ENCODE measurements at places on chromosomes 6 and 20.

DNA sequence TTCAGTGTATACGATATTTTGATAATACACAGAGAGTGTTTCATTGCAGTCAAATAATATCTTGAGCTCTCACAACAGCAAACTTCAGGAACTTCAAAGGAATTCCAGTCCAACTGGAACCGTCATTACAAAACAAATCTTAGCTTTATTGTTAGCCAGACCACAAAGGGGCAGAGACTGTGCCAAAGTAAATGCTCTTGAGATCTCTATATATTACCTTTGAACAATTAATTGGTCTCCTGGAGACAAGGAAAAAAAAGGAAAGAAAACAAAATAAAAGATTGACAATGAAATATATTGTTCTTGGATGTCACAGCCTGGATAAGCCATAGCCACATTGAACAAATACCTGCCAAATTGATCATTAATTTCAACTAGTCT, 70.0 kb downstream of the FOXC1 start:
- ATAC-seq: no peak

DNA sequence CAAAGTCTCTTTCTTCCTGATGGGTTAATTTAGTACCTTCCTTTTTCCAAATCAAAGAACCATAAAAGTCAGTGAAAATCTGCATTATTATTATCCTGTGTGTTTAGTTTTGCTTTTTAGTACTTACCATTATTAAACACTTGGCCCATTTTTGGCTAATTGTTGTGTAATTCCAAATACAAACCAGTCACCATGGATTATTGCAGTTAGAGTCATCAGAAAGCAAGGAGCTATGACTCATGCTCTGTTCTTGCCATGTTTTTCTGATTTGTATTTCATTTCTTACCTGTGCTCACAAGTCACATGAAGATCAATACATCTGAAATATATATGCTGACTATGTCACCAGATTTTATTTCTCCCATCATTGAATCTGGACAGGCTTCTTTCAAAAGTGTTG, 31.3 kb downstream of the SLC22A3 start:
- no peak for ATAC-seq

GRCh38 chr20:59925899-59926298, 7.5 kb downstream of the SYCP2 start:
- no peak for ATAC-seq

DNA sequence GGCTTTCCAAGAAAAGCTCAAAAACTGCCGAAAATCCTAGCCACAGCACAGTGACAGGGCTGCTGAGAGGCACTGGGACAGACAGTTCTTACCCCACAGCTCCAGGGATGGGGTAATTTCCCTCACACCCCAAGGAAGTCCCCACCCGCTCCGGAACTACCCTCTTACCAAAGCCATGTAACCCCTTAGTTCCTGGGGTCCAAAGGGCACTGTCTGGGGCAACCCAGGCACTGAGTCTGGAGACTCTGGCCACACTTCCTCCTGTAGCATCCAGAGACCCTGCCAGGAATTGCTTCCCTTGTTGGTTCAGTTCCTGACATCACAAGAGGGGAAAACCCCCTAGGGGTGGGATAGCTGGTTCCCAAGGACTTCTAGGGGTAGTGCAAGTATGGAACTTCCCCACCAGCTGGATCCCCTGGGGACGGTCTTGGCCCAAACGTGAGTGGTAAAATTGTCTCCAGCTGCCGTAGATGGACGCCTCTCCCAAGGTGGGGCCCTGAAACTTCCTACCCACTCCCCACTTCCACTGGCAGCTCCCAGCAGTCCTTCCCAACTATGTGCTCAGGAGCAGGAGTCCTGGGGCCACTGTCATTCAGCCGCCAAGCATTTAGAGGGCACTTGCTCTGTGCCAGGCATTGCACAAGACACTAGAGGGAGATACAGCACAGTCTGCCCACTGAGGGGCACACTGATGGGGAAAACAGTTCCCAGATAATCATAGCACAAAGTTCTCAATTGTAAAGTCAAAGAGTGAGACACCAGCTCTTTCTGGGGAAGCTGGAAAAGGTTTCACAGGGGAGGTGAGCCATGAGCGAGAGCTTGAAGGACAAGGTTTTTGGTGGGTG, 17.2 kb upstream of the HCK start:
- no peak for ATAC-seq

GRCh38 chr6:169263836-169264608, 10.4 kb upstream of the THBS2 start:
- peak; percentile 85 for ATAC-seq

DNA sequence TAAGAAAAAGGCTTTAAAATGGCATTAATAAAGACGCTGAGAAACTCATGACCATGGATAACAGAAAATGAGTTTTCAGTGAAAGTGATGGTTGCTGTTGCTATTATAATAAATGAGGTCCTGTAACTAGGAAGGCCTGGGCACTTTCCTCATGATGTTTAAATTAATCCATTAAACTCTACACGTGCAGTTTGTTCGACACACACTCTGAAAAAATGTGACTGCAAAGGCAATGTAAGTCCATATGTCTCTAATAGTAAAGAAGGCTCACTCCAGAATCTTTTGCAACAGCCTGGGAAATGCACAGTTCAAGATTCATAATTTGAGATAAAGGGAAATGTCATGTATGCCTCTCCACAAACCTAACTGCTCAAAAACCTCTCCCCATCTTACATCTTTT, 153.4 kb downstream of the COL12A1 start:
- no peak for ATAC-seq

- ATAC-seq: peak; percentile 82
These were observed 859 bp upstream of the TOMM6 start for GRCh38 chr6:41786451-41787218.

GRCh38 chr6:10302566-10303235, 112.2 kb downstream of the TFAP2A start:
- ATAC-seq: no peak

DNA sequence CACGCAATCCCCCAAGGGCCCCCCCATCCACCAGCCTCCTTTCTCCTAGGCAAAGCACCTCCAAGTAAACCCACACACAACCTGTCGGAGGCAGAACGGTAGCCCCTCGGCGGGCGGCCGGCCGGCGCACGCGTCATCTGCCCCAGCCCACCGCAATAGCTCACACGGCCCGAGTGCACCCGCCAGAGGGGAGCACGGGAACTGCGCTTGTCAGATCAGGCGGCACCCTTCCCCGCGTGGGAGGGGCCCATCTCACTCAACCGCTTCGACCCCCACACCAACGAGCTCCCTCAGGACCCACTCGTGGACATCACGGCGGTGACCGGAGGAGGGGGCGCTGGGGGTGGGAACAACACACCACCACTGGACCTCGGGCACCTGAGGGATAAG, 767.9 kb upstream of the DEFB115 start:
- no peak for ATAC-seq

GRCh38 chr6:148700741-148701311, 46.0 kb upstream of the UST start:
- ATAC-seq: peak; percentile 41

DNA sequence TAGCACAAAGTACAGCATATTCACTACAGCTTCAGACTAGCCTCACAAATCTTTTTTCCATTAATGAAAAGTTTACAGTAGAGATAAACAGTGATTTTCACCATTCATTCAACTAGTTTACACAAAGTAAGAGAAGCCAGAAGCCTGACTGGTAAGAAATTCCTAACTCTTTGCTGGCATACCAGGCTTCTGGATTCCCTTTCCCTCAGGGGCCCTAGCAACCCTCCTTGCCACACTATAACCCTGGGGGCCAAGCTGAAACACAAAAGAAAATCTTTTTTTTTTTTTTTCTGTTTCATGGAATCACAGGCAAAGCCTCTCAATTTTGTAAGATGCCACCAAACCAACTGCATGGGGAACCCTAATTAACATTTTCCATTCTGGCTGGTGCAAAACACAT, 28.9 kb upstream of the HMGN3 start:
- peak; percentile 47 for ATAC-seq

- ATAC-seq: peak; percentile 71
These were observed 440.4 kb upstream of the ARID1B start for GRCh38 chr6:156336733-156337132.

DNA sequence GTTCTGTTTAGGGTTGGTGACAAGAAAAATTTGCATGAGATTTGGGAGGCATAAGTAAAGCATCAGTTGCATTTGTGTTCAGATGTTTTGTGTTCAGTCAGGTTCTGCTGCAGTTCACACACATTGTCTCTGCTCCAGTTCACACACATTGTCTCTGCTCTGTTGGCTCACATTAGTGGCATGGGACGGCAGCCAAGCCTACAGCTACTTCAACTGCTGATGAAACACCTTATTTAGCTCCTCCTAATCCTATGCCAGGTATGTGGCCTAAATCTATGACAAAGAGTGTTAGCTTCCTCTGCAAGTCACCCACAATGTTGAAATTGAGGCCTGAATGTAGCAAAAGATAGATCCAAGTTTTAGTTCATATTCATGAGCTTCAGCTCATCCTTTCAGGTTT, 278.1 kb upstream of the SYNCRIP start:
- no peak for ATAC-seq

GRCh38 chr20:52972190-52972937, at the start of gene TSHZ2:
TSHZ2 (plus strand) TSS chr20:52972358; CDS start chr20:52973294, 936 bp downstream.
- peak; percentile 80 for ATAC-seq

GRCh38 chr6:85015396-85015990, 251.1 kb upstream of the TBX18 start:
- ATAC-seq: no peak

DNA sequence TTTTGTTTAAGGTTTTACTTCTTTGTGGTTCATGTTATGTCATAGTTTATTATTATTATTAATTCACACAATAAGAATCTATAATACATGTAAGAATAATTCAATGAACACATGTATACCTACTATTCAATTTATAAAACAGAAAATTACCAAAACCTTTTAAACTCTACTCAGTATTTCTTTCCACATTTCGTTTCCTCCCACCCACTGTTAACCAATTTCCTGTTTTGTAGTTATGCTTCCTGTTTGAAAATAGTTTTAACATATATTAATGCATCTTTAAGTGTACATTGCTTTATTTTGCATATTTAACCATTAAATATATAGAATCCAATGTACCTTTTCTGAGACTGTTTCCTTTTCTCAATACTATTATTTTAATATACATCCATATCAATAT, 397.9 kb upstream of the SPTLC3 start:
- no peak for ATAC-seq

DNA sequence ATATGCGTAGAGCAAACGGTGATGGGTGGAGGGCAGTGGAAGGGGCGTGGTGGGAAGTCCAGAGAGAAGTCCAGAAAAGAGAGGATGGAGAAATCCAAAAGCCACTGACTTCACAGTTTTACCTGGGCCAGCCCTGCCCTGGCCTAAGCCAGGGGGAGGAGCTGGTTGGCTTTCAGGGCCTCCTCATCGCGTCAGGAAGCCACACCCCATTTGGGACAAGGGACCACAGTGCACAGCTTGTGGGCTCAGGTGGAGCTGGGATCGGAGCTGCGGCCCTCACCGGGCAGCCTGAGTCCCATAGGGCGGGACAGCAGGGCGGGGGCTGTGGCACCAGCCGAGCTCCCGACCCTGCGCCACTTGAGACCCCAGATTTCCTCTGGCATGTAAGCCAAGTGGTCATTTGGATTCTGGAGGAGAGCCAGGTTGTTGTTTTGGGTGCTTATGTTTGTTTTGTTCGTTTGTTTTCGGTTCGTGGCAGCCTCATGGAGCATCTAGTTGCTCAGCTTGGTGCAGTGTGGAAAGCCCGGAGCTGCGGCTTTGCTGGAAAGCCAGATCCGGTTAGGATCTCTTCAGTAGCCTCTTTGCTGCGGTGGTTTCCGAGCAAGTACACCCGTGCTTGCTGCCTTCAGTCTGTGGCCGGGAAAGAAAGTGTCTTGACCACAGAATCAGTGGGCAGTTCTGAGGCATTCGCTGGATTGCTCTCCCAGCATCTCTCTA, 42.2 kb downstream of the RIOK1 start:
- peak; percentile 21 for ATAC-seq

GRCh38 chr6:125584468-125584939, 164.9 kb upstream of the HEY2 start:
- ATAC-seq: peak; percentile 92

GRCh38 chr6:109964949-109965348, 13.2 kb upstream of the GPR6 start:
- ATAC-seq: no peak

- no peak for ATAC-seq
These were observed 111.5 kb downstream of the LCA5 start for GRCh38 chr6:79425589-79426311.

DNA sequence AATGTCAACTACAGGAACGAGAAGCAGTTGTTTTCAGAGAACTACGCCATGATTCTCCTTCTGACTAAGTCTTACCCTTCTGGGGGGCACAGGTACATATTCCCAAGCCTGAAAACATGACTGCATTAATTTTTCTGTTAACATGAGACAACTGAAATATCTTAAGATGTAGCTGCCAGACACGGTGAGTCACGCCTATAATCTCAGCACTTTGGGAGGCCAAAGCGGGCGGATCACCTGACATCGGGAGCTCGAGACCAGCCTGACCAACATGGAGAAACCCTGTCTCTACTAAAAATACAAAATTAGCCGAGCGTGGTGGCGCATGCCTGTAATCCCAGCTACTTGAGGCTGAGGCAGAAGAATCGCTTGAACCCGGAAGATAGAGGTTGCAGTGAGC, 21.7 kb downstream of the TBC1D20 start:
- no peak for ATAC-seq

DNA sequence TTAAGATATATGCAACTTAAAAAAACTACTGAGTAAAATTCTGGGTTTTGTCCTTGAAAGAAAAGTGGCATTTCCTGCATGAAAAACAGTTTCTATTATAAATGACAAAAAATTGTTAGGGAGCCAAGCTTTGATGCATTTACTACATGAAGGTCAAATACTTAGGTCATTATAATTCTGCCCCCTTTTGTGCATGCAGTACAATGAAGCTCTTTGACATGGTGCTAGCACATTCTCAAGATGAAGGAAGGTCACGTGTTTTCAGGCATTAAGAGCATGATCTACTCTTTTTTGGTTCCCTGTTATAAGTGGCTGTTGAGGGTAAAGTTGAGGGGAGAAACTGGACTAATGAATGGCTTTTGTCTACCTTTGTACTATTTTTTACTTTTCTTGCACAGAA, 72.7 kb downstream of the FOXO3 start:
- ATAC-seq: no peak

GRCh38 chr6:85565736-85566135, 27.9 kb downstream of the SNX14 start:
- ATAC-seq: no peak

GRCh38 chr6:103396768-103397167, 1463.0 kb downstream of the HACE1 start:
- ATAC-seq: no peak

DNA sequence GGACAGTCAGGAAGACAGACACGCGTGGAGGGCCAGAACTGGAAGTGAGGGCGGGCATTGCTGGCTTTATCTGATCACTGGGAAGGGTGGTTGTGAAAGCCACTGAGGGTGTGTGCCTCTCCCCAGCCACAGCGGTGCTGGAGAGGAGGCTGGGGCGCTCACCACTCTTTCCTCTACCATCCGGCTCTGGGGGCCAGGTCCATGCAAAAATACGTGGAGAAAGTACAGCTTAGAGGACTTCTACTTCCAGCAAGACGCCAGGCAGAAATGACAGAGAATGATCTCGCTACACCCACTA, 148.8 kb upstream of the RPS6KA2 start:
- no peak for ATAC-seq

DNA sequence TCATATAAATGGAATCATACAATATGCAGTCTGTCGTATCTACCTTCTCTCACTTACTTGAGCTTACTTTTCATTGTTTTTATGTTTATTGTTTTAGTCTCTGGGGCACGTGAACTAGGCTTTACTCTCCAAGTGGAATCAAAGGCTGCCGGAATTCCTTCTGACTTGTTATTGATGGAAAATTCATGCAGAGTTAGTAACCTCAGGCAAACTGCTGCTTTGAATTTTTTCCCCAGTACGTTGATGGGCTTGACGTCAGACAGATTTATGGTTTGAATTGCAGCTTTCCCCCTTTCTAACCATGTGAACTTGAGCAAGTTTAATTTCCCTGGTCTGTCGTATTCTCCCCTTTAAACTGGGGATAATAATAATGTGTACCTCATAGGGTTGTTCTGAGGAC, 68.6 kb downstream of the ZDHHC14 start:
- ATAC-seq: peak; percentile 53

All from motor neuron (in vitro differentiated cells).